Type B pancreatic cell (in vitro differentiated cells): ENCODE measurements at places on chromosomes 4 and X. TPM values are rescaled to one million over a fixed set of nuclear protein-coding genes. Genes with fewer than 3 reads are reported as not detected.

DNA sequence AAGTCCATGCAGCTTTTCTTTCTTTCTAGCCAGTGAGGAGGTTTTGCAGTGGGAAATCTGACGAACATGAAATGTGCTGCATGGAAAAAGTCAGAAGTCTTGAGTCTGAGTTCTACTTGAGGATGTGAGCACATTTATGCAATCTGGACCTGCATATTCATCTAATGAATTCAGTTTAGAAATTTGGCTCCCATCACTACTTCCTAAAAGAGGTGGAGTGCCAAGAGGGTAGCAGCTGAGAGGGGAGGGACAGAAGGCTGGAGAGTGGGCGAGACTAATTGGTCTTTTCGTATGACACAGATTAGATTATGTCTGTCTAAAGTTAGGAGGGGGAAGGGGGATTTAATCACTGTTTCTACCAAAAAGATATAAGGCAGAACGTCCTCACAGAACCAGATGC lies 535.9 kb downstream of the IQCM start:
- H3K27ac ChIP-seq, result no peak overlapping the region
- no peaks in the 10 kb centered on the region for H3K27me3 ChIP-seq
- H3K4me1 ChIP-seq, result peaks cover 6% of the 10 kb centered on the region
- no peak overlapping the region for H3K4me3 ChIP-seq

The CXCL6 gene
- total RNA-seq, result 0.64 and 1.9 TPM in 2 replicates

The PDCL2 gene
- total RNA-seq, result not detected in 2 replicates

The NXF2B gene
- 0.17 and 0.64 TPM in 2 replicates for total RNA-seq

The ZCCHC4 gene
- total RNA-seq, result 9.3 and 11.2 TPM in 2 replicates

The BEND2 gene
- total RNA-seq, result not detected in 2 replicates
